ENCODE measurements at places on chromosomes 12 and 14. TPM values are rescaled to one million over a fixed set of nuclear protein-coding genes. Genes with fewer than 3 reads are reported as not detected.
A peak's percentile ranks its signal among the peaks of the same experiment; 100 is the strongest.

CD69 gene
- total RNA-seq, result not detected

TC2N gene
- total RNA-seq, result 42.1 TPM

LRP1-AS gene
- total RNA-seq, result not detected

DNA sequence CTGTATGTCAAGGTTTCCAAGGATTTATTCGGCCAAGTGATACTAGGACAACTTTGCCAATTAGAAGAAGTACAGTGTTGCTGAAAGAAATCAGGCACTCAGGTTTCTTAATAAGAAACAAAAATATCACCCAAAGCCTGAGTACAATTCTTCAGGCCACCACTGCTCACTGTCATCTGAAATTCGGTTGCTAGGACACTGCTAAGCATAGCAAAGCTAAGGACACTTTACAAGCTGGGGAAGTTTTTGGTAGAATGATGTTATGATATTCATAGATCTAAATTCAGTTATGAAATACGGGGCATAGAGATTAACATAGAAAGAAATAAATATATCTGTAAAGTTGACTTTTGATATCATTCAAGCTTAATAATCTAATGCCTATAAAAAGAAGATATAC lies 505.1 kb downstream of the NELL2 start:
- no peak for DNase-seq
- H3K27me3 ChIP-seq, result no peaks in the 10 kb centered on the region
- no peak overlapping the region for H3K27ac ChIP-seq
- H3K4me1 ChIP-seq, result peaks cover 4% of the 10 kb centered on the region

GRCh38 chr12:108629151-108629550 lies 4.5 kb downstream of the SELPLG start:
- H3K27ac ChIP-seq, result no peak overlapping the region
- DNase-seq, result no peak
- H3K4me1 ChIP-seq, result peaks cover 13% of the 10 kb centered on the region
- H3K36me3 ChIP-seq, result no peaks in the 10 kb centered on the region

GRCh38 chr12:3076730-3077571 lies at the start of gene TSPAN9:
Gene TSPAN9, plus strand, starts transcription at chr12:3077379. Its CDS starts 123,815 bp downstream, at chr12:3201194.
- H3K36me3 ChIP-seq, result no peaks in the 10 kb centered on the region
- H3K4me1 ChIP-seq, result peaks cover 12% of the 10 kb centered on the region
- H3K27me3 ChIP-seq, result 0 out of 2 replicates have a peak, but pooled peaks cover 9% of the 10 kb centered on the region

GRCh38 chr14:96592591-96593386 lies 90.6 kb downstream of the PAPOLA start:
- H3K36me3 ChIP-seq, result no peaks in the 10 kb centered on the region
- no peak overlapping the region for H3K27ac ChIP-seq
- H3K4me3 ChIP-seq, result peak overlapping the region; percentile 54
- peaks cover 9% of the 10 kb centered on the region for H3K27me3 ChIP-seq
- peak; percentile 63 for DNase-seq

DNA sequence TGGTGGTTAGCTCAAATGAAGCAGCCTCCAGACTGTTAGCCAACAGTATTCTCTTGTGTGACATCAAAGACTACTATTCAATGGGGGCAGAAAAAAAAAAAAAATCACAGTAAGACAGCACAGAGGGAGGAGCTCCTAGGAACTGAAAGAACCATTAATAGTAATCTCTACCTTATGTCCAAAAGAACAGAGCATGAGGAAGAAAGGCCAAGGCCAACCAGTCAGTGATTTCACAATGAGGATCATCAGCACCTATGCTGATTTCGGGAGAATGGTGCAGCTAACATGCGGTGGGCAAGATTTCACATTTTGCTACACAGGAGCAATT lies 66.3 kb upstream of the SOX5 start:
- no peaks in the 10 kb centered on the region for H3K36me3 ChIP-seq
- H3K27ac ChIP-seq, result no peak overlapping the region
- no peak for DNase-seq
- H3K27me3 ChIP-seq, result peaks cover 44% of the 10 kb centered on the region
- H3K4me1 ChIP-seq, result peaks cover 8% of the 10 kb centered on the region

DNA sequence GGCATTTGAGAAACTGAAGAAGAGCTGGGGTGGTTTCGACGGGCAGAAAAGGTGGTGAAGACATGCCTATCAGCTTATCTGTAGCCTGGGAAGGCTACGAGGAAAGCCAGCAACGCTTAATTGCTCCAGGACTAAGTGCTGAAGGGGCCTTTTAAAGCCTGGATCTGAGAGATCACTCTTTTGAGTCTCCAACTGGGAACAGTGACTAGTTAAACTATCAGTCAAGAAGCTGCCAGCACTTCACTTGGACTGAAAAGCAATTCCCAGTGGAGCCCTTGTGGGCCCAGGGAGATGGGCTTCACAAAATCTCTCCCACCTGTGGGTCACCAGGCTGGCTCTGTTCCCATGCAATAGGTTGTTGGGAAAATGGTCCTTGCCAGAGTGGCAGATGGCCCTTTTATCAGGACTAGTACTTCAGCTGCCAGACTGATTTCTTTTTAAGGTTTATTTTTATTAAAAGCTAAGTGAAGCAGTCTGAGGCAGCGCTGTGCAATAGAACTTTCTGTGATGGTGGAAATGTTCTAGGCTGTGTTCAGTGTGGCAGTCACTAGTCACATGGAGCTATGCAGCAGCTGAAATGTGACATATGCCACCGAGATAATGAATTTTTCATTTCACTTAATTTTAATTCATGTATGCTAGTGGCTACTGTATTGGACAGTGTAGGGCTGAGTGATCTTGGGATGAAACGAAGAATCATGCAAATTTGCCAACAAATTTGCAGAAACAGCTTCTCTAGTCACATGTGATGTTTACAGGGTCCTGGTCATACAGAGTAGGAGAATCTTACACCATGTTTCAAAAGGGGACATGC lies 276.8 kb downstream of the PCNX1 start:
- no peak overlapping the region for H3K27ac ChIP-seq
- no peak for DNase-seq
- H3K27me3 ChIP-seq, result no peaks in the 10 kb centered on the region
- peaks cover 15% of the 10 kb centered on the region for H3K4me1 ChIP-seq

DNA sequence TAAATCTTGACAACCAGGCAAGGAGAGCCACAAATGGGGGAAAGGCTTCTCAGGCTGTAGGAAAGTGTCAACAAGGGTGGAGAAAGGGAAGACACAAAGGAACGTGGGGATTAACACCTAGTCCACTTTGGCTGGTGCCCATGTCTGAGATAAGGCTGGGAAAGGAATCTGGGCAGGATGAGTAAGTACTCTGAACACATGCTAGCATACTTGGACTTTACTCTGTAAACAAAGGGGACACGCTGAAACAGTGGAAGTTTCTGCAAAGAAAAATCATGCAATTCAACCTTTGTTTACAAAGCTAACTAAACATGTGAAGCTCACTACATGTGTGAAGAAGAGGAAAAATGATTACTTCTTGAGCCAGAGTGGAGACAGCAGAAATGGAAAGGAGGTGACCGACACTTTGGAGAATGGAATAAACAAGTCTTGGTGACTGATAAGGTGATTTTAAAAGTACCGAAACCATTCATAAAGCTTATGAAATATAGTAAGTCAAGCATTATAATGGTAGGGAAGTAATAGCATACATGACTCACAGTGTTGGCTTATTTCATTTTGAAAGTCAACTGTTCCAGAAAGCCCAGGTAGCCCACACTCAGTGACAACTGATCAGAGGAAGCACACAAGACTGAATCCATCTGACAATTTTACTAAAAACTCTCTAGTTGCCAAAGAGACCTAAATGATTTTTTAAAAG lies 13.2 kb downstream of the CPNE8 start:
- H3K36me3 ChIP-seq, result no peaks in the 10 kb centered on the region
- H3K4me3 ChIP-seq, result no peak overlapping the region
- peaks cover 10% of the 10 kb centered on the region for H3K4me1 ChIP-seq

DNA sequence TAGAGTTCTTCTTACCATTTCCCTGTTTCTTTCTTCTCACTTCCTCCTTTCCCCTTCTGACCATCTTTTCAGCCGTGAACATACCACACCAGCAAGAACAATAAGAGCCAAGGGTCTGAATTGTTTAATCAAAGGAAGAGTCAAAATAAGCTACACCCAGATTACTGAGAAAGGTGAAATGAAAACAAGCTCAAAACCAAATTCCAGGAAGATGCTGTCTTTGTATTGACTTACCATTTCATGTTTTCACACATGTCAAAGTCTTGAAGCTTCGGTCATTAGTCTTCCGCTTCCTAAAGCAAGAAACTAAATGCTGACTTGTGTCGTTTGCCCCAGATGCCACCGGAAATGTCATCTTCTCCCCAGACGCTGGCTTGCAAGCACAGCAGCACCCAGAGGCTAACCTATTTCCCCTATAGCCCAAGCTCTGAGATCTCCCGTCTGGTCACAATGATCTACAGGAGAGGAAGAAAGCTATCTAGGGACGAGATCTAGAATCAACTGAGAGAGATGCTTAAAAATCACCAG lies 136.5 kb upstream of the AMIGO2 start:
- H3K4me3 ChIP-seq, result no peak overlapping the region
- H3K27ac ChIP-seq, result no peak overlapping the region
- H3K36me3 ChIP-seq, result no peaks in the 10 kb centered on the region
- DNase-seq, result no peak

DNA sequence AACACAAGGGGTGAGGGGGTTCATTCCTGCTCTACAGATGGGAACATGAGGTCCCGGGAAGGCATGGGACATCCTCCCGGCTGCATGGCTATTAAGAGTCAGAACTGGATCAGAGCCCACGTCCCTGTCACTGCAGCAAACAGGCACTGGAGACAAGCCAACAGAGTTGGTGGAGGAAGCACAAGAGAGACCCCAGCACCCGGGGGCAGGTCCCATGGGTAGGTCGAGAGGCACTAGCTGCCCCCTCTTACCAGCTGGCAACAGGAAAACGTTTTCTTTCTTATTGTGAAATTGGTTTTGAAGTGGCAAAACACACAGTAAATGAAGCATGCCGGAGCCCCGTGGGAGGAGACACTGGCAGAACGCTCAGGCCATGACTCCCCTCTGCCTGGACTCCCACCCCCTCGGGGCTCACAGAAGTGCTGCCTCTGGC lies 43.6 kb downstream of the SYNE3 start:
- no peak overlapping the region for H3K27ac ChIP-seq
- no peak for DNase-seq
- H3K4me1 ChIP-seq, result no peaks in the 10 kb centered on the region
- H3K36me3 ChIP-seq, result no peaks in the 10 kb centered on the region
- no peak overlapping the region for H3K4me3 ChIP-seq

DNA sequence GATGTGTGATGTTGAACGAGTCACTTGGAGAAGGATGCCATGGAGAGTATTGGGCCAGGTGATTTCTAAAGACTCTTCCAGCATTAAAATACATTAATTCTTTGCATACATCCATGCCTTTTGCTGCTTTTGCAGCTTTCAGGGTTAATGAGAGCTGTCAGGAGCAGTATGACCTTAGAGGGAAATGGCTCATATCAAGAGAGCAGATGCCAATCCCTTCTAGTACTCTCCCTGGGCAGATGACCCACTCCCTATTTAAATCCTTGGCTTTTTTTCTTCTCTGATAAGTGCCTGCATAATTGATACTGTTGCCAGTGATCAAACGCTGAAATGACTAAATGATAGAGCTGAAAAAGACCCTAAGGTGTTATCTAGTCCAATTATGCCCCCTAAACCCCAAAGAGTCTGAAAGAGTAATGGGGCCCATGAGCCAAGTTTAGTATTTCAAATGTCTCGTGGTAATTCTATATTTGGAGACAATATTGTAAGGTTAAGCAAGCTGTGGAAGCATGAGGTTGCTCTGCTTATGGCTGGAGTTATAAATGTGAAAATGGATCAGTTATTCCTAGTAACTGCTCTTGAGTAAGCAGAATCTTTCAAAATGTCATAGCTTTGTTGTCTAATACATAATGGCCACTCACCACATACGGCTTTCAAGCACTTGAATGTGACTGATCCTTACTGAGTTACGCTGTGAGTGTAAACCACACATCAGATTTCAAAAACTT lies 137.3 kb downstream of the ETV6 start:
- DNase-seq, result no peak
- H3K4me3 ChIP-seq, result no peak overlapping the region
- no peaks in the 10 kb centered on the region for H3K27me3 ChIP-seq

DNA sequence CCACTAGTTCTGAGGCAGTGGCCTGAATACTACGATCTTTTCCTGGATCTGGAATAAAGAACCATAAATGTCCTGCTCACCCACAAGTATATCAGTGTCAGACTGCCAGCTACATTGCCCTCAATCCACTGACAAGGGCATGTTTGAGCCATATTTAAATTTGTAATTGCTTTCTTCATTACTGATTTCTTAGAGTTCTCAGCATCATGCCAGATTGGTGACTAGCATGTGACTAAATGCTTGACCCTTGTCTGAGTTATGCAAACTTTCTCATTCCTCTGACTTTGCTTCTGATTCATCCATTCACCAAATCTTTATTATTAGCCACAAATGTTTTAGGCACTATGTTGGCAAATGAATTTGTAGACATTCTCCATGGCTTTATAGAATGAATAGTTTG lies 143.6 kb upstream of the SLC16A7 start:
- H3K27ac ChIP-seq, result no peak overlapping the region
- H3K36me3 ChIP-seq, result no peaks in the 10 kb centered on the region
- no peaks in the 10 kb centered on the region for H3K27me3 ChIP-seq
- no peak overlapping the region for H3K4me3 ChIP-seq
- H3K4me1 ChIP-seq, result peaks cover 9% of the 10 kb centered on the region

DNA sequence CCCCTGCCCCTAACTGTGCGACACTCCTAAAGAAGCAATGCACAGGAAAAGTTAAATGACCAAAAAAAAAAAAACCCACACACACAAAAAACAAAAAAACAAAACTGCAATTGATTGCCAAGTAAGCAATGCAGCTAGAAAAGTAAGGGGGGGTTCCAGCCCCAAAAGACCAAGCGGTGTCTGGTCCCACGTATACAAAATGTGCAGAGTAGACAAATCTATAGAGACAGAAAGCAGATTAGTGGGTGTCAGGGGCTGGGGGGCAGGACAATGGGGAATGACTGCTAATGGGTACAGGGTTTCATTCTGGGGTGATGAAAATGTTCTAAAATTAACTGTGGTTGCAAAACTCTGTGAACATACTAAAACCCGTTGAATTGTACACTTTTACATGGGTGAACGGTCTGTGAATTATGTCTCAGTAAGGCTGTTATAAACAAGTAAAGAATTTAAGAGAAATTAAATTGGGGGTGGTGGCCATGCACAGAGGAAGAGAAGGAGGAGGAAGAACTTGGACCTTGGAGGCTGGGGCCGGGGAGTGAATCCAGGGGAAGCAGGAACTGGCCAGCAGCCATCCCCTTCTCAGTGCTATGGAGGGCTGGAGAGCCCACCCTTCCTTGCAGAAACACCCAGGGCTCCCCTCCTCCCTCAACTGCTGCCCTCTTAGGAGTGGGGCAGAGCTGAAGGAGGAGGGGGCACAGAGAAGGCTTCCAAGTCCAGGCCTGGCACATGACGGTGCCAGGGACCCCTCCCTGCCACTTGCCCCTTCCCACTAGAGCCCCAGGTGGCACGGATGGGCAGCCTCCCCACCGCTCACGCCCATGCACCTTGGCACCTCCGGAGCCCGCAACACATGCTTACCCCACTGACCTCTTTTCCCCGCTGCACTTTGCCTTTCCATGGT lies 45.4 kb downstream of the KDM2B start:
- DNase-seq, result no peak
- peaks cover 44% of the 10 kb centered on the region for H3K4me1 ChIP-seq
- H3K27ac ChIP-seq, result no peak overlapping the region
- H3K36me3 ChIP-seq, result peaks cover 25% of the 10 kb centered on the region
- peaks cover 4% of the 10 kb centered on the region for H3K27me3 ChIP-seq
- H3K4me3 ChIP-seq, result peak overlapping the region; percentile 71

Measured in GM23338 (cell line).